NCI-H526 (cell line): ENCODE measurements at places on chromosomes 6 and 20.

DNA sequence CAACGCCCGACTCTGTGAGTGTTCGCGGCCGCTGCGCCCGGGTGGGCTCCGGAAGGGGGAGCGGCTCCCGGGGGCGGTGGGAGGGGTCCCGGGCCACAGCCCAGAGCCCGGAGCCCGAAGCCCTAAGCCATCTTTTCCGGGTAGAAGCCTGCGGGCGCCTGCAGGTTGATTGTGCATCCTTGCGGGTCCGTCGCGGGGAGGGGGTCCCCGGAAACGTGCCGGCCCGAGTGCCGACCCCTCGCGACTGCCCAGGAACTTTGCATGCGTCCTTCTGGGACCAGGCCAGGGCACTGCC lies 413 bp downstream of the PTPRA start:
- no peak for DNase-seq

DNA sequence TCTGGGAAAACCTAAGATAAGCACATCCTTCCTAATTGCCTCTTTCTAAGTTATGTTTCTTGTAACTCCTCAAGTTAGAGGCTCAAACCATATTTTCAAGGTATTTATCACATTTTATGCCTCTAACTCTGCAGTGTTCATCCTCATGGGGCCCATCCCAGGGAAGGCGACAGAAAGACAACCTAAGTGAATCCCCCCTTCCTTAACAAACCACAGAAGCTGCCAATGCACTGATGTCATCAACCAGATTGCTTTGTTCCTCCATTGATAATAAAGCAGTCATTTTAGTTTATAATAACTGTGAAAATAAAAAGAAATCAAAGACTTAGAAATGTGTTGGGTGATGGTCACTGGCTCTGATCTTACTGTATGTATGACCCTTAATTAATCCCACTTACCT lies 119.5 kb upstream of the TCF21 start:
- no peak for DNase-seq

DNA sequence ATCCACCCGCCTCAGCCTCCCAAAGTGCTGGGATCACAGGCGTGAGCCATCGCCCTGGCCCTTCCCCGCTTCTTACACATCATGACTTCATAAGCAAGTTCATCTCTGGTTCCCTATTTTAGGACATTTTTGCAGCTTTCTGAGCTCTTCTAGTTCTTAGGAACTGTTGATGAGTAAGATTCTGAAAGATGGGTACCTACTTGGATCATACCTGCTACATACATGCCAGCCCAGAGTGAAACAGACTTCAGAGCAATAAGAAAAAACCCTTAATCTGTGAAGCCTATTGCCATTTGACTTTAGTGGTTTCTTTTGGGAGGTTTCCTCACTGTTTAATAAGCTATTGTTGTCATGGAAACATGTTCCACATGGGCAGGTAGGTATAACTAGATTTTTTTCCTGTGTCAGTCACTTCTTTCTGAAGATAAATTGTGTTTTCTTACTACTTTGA lies 27.9 kb upstream of the TMEM217 start:
- no peak for DNase-seq

GRCh38 chr6:8879334-8879733 lies 444.0 kb upstream of the SLC35B3 start:
- no peak for DNase-seq

- no peak for DNase-seq
Observed at GRCh38 chr20:56487216-56487615, 18.8 kb downstream of the RTF2 start.

- DNase-seq = peak; percentile 39
Observed at GRCh38 chr6:42140756-42141602, 1.4 kb downstream of the C6orf132 start.

DNA sequence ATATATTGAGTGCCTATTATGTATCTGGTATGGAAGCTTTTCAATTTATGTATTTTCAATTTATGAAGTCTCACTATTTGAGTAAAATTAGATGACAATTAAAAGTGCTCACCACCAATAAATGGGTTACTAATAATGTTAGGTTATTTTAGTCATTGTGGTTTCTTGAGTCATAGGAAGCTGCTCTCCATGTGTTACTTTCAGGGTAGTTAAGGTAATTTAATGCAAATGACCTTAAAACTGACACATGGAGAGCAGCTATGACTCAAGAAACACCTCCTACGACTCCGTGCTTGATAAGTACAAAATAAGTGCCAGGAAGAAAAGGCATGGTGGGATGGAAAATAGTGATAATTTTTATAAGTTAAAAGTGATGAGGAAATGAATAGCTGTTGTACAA lies 16.5 kb upstream of the TINAG start:
- DNase-seq = no peak

- DNase-seq = no peak
Observed at GRCh38 chr6:139262519-139263300, 29.1 kb downstream of the TXLNB start.

GRCh38 chr6:107101686-107102413 lies 13.5 kb downstream of the BEND3 start:
- no peak for DNase-seq

- no peak for DNase-seq
Observed at GRCh38 chr6:140713495-140713894, 1339.0 kb upstream of the CITED2 start.

GRCh38 chr6:161152527-161152862 lies 121.4 kb downstream of the AGPAT4 start:
- DNase-seq = no peak

DNA sequence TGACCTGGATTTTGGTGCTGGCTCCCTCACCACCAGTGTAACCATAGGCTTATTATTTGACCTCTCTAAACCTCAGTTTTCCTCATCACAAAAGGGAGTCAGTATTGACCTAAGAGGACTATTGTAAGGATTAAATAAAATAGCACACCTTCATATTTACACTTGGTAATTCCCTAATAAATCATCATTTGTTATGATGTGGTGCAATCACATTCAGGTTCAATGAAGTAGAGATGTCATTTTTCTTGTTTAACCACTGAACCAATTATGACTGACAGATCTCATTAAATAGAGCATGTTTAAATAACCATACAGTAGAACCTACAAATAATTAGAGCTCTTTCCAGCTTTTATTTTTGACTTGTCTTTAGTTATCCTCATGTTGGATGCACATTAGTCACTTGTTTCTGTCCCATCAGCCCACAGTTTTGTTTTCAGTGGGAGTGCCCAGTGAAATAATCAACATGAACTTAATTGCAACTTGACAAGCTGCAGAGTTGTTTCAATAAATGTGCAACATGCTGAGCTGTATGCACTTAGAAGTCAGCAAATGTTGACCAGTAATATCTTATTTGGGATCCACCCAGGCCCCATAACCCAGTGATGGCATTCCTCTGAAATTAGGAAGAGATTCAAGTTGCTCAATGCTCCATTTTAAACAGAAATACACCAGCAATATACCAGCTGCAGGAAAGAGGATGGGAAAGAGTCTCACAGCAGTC lies 451.7 kb upstream of the MARCKS start:
- no peak for DNase-seq

GRCh38 chr20:51767867-51768758 lies at the start of gene ATP9A:
ATP9A (minus strand) TSS chr20:51768390; CDS start chr20:51768369, 21 bp downstream.
- DNase-seq = peak; percentile 72

DNA sequence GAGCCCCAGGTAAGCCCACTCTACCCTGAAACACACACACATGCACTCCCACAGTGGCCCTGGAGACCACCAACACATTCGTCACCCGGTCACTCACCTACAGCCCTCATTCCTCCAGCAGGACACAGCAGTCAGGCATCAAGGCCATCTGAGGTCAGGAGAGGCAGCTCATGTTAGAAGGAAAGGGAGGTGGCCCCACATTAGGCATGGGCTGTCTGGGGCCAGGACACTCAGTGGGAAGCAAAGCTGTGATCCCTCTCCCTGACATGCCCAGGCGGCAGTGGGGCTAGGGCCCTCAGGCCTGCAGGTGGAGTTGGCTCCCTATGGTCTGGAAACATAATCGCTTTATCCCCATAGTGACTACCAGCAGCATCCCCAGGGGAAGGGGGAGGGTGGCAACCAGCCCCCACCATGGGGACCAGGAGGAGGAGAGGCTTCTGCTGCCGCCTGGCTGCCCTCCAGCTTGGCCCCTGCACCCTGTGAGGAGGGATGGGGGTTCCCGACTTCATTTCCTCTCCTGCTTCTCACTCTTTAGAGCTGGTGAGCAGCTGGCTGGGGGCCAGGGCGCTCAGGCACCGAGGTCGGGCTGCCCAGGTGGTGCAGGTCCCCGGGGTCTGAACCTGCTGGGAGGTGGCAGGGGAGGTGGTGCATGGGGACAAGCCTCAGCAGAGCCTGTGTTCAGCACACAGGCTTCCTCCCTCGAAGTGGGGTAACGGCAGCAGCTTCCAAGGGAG lies 76.6 kb upstream of the CST7 start:
- DNase-seq = peak; percentile 26

- DNase-seq = no peak
Observed at GRCh38 chr6:129469070-129469662, 240.8 kb downstream of the ARHGAP18 start.

DNA sequence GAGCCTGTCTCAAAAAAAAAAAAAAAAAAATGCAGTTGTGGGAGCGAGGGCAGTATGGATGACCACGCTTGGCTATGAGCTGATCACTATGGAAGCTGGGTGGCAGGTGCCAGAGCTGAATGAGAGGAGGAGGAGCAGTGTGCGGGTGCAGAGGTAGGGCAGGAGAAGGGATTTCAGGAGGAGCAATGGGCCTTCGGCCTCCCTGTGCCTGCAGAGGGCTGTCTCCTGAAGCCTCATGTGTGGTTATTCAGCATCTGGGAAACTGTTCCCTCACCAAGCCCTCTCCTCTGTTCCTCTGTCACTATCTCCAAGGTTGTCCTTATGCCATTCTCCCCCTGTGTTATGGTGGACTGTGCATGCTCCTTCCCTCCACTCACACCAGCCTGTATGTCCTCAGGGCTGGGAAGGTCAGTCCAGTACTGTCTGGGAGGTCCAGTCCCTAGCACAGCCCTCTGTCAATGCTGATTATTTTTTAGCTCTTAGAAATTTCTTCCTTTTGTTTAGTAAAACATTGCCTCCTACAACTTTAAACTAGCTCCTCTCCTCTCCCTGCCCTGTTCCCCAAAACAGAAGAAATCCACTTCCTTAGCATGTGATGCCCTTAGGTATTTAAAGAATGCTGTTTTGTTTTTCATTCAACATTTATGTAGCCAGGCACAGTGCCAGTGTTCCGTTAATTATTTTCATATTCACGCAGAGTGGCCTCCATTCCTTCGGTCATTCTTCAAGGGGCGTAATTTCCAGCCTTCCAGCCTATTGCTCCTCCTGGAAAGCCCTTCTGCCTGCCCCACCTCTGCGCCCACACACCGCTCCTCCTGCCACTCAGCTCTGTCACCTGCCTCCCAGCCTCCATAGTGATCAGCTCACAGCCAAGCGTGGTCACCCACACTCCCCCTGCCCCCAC lies 48.9 kb downstream of the CNBD2 start:
- peak; percentile 25 for DNase-seq

GRCh38 chr6:30998785-30999184 lies 11.5 kb upstream of the MUC22 start:
- no peak for DNase-seq

DNA sequence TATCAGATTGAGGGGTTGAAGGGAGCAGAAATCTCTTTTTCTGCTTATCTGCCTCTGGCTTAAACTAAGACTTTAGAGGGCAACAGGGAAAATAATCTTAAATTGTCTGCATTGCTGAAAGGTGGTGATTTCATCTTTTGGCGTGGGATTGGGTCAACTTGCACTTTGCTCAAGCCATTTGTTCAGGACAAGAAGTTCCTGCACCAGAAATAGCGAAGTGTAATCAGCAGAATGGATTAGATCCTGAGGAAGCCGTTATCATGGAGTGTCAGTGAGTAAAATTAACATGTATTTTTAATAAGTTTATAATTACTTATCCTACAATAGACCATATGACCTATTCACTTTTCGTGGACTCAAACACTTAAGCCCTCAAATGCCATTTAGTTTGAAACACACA lies 249.3 kb downstream of the CD83 start:
- DNase-seq = no peak

GRCh38 chr6:42978487-42978838 lies 518 bp downstream of the PEX6 start:
- no peak for DNase-seq

GRCh38 chr20:37941332-37941731 lies 38.4 kb downstream of the VSTM2L start:
- no peak for DNase-seq

- no peak for DNase-seq
Observed at GRCh38 chr6:30965140-30965601, 18.3 kb upstream of the MUC21 start.

- no peak for DNase-seq
Observed at GRCh38 chr20:1861996-1862662, 33.1 kb upstream of the SIRPA start.

GRCh38 chr20:37179683-37180524 lies 556 bp upstream of the MROH8 start:
- DNase-seq = no peak

DNA sequence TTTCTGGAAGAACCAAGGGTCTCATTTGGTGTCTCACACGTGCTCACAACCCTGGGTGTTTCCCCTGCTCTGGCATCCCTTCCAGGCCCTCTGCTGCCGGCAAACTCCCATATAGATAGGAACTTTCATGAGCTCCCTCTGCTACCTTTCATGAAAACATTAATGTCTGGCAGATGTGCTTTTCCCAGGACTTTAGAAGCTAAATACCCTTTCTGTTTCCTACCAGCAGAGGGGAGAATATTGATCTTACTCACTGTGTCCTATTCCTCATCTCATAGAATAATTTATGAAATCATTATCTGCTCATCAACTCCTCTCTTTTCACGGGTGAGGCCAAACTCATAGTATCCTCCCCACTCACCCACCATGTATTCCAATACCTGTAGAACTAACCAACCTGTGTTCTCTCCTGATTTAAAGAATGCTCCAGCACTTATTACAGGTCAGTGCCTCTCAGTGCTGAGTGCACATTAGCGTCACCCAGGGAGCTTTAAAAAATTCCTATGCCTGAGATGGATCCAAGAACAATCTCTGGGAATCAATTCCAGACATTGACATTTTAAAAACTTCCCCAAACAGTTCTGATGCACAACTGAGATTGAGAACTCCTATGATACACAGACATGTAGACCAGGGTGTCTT lies 298.5 kb upstream of the JAG1 start:
- no peak for DNase-seq

- DNase-seq = peak; percentile 87
Observed at GRCh38 chr6:34696739-34697543, at the start of gene ILRUN. ILRUN (minus strand) TSS chr6:34696767; CDS start chr6:34696603, 164 bp downstream.

DNA sequence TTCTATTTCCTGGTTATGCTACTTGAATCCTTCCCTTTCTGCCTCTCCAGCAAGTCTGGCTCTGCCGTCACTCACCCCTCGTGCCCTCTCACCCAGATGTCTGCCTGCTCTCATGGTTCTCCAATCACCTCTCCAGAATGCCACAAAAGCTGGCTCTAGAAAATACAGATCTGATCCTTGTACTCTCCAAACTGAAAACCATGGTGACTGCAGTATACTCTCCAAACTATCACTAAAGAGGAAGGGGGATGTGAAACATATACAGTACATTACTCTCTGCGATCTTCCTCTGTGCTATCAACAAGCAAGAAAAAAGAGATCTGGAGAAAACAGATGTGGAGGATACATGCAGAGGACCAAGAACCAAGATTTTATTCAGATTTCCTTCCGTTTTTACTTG lies 91.1 kb downstream of the ATXN1 start:
- DNase-seq = no peak

- DNase-seq = no peak
Observed at GRCh38 chr20:44598423-44599305, 16.3 kb downstream of the PKIG start.
